ENCODE measurements at places on chromosomes 6 and 20.

- no peak for DNase-seq
Measured at GRCh38 chr6:11433860-11434259, 103.7 kb upstream of the TMEM170B start.

- DNase-seq, result no peak
Measured at GRCh38 chr6:136063096-136063495, 187.0 kb downstream of the MTFR2 start.

DNA sequence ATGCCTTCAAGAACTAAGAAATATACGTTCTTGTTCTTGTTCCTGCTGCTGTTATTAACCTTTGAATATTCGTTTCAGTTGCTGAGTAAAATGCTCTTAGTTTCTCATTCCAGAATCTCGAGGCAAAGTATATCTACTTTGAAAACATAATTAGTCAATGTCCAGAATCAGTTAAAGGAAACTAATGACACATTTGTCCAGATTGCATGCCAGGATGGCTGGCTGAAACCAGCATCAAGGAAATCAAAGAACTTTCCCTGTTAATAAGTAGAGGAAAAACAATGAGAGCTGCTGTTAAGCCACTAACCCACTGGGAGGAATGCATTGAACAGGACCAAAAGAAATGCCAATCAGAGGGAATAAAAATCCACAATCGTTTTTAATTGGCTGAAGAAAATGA is 196.9 kb downstream of the ALDH8A1 start:
- DNase-seq, result no peak

DNA sequence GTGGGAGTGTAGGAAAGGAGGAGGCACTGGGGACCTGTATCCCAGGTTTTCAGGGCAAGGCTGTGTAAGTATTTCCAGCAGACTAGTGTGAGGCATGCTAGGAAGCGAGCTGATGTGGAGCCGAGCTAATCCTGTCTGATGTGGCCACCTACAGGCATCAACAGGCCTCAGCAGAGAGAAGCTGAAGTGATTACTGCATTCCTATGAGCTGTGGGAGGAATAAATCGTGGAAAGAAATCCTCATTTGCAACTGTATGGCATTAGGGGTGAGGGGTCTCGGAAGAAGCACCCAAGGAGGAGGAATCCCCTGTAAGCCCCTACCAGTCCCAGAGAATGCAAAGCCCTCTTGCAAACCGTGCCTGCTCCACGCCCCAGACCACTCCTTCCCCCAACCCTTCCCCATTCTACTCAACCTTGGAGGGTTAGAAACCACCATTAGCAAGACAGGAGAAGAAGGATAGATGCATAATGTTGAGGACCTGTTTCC is 41.6 kb downstream of the C6orf15 start:
- no peak for DNase-seq

- DNase-seq, result no peak
Measured at GRCh38 chr6:153121311-153121710, 9.8 kb downstream of the RGS17 start.

- no peak for DNase-seq
Measured at GRCh38 chr6:44641344-44642031, 254.0 kb downstream of the CDC5L start.

DNA sequence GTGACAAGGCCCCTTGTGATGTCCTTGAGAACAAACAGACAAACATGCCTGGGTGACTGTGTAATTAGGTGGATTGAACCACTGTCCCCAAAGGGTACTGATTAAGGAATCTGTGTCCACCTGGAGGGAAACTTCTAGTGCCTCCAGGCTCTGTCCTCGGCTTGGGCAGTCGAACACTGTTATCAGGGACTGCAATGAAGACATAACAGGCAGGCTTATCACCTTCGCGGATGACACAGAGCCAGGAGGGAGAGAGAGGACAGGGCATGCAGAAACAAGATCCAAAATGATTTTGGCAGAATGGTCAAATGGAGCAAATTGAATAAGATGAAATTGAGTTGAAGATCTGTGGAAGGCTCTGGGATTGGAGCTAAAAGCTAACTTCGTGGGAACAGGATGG is 60.9 kb upstream of the ZFAND3 start:
- no peak for DNase-seq

DNA sequence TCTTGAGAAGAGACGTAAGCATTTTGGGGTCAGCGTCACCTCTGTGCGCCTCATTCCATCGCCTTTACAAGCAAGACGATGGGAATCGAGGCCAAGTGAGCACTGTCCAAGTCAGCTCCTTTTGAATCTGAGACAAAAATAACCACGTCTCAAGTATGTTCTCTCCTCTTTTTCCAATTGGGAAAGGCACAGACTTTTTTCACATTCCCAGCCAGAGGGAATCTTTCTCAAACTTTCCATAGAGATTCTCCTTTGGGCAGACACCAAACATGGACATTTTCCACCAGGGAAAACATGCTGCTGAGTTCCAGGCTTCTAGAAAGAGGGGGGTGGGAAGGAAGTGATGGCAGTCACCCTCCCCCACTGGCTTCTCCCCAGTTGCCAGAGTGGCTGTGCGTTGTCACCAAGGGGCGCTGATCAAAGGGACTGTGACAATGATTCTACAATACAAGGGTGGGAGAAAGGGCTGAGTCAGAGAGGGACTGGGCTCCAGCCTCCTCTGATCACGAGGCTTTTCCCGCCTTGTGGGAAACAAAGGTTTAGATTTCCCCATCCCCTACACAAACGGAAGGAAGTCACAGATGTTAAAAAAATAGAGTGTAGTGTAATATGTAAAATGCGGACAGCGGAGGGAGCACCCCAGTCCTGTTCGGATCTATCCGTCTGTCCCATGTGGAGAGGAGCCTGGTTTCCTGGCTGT is 281.9 kb upstream of the RNF24 start:
- no peak for DNase-seq

GRCh38 chr6:6003621-6004366 is 2.9 kb downstream of the NRN1 start:
- no peak for DNase-seq

DNA sequence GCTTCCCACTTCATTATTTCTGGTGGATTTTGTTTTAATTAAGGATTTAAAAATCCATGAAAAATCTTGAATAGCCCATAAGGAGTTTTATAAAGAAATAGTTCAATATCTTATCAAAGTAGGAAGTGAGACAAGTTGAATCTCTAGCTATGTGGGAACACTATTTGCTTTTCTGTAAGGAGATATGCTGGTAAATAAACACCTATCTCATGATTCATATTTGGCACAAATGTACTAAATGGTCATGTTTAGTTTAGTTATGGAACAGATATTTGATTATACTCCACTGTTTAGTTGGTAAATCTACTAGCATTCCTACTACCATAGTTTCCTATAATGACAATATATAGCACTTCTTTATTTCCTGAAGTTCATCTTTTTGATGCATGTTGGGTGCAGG is 239.9 kb upstream of the CEP162 start:
- DNase-seq, result no peak

GRCh38 chr6:137810554-137811120 is 56.4 kb upstream of the TNFAIP3 start:
- no peak for DNase-seq

DNA sequence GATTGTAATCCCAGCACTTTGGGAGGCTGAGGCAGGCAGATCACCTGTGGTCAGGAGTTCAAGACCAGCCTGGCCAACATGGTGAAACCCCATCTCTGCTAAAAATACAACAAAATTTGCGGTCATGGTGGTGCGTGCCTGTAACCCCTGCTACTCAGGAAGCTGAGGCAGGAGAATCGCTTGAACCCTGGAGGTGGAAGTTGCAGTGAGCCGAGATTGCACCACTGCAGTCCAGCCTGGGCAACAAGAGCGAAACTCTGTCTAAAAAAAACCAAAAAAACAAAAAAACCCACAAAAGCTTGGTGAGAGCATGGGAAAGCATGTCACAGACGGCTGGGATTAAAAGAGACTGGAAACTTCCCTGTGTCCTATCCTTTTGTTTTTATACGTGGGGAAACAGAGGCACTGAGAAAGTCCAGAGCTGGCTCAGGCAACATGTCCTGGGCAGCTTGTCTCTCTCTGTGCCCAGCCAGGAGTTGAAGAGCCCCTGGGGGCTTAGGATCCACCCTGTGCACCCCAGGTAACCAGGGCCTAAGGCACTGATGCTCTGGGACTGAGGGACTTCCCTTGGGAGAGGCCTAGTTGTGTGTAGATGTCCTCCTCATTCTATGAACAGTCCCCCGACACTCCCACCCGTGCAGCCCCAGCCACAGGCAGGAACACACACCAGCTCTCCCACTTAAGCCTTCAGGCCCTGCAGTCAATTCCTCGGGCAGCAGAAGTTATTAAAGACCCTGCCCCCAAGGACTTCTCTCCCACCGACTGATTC is 16.0 kb downstream of the CD40 start:
- no peak for DNase-seq

DNA sequence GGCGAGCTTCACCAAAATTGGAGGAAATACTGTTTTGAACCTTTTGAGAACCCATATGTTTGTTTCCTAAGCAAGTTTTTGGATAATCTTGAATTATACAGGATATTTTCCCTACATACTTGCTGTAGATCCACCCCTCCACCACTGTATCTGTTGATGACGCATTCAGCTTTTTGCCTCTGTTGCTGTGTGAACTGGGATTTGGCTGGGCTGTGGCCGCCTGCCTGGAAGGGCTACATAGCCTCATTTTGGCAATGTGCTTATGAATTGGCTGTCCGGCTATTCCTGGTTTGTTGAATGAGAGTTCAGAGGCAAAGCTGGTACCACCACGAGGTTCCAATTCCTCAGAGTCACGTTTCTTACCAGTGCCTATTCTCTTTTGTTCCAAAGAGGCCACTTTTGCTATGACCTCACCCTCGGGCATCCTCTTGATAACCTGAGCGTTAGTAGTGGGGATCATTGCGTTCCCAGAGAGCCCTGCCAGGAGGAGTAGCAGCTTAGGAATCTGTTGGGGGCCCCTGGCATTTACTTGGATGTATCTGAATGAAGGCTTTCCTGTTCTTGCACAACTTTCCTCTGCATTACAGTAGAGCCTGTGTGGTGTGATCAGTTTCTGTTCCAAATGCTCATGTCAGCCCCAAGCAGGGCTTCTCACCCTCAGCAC is 6.4 kb downstream of the FAM83D start:
- no peak for DNase-seq

- DNase-seq, result no peak
Measured at GRCh38 chr6:161048641-161049040, 57.1 kb downstream of the MAP3K4 start.

GRCh38 chr6:3419624-3420272 is 37.1 kb downstream of the SLC22A23 start:
- no peak for DNase-seq

DNA sequence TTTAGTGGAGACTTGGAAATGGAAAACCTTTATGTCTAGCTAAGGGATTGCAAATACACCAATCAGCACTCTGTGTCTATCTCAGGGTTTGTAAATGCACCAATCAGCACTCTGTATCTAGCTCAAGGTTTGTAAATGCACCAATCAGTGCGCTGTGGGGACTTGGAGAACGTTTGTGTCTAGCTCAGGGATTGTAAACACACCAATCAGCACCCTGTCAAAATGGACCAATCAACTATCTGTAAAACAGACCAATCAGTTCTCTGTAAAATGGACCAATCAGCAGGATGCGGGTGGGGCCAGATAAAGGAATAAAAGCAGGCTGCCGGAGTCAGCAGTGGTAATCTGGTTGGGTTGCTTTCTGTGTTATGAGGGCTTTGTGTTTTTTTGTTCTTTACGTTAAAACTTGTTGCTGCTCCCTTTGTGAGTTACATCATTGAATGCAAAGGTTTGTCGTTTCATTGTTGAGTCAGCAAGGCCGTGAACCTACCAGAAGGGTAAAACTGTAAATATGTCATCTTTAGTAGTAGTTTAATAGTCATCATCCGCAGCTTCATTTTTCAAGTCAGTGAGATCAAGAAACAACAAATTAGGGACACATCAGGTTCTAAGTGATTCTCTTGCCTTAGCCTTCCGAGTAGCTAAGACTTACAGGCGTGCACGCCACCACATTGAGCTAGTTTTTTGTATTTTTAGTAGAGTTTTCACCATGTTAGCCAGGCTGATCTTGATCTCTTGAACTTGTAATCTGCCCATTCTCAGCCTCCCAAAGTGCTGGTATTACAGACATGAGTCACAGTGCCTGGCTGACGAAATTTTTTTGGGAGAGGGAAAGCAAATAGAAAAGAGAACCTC is 22.7 kb upstream of the NUP153 start:
- no peak for DNase-seq

DNA sequence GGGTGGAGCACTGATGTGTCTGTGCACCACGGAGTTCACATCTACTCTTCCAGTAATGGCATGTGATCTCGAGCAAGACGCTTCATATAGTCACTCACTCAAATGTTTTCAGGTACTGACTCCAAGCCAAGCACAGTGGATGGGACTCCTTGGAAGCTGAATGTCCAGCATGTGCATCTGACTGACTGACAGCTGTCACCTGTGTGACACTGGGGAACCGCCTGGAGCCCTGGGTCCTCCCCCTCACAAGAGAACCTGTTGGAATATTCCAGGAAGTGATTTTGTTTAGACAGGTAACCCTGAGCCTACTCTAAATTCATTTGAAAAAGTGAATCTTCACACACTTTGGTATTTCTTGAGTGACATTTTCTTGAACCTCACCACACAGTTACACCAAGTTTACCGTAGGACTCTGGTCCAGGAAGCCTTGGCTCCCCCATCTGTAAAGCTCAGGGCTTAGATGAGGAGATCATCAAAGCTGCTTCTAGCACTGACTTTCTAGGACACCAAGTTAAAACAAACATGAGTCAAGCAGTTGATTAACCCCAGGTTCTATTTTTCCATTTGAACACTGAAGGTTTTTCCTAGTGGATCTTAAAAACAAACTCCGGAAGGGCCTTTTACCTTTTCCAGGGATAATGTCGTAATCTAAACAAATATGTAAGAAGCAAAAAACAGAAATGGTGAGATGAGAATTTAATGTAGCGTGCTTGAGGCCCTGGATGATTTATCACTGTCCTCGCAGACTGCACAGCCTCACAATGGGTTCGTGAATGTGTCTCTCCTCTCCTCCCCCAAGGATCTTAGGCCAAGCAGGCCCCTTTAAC is 50.1 kb downstream of the EDN3 start:
- DNase-seq, result no peak

DNA sequence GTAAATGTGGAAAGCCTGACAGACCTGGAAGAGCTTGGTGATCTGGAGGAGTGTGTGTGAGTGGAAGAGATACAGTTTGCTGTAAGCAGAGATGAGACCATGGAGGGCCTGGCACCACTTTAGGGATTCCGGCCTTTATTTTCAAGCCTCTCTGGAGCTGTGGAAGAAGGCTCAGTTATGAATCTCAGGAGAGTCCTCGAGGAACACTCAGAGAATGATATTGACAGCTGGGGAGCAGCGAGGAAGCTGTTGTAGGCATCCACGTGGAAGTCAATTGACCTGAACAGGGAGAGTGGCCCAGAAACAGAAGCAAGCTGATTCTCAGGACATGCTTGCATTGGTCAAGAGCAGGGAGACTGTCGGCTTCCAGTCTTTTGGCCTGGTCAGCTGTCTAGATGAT is 108.4 kb upstream of the FOXQ1 start:
- DNase-seq, result no peak
